ENCODE measurements at places on chromosomes 5 and 9. TPM values are rescaled to one million over a fixed set of nuclear protein-coding genes. Genes with fewer than 3 reads are reported as not detected.

SPAG8 gene
- 0.90 TPM for total RNA-seq

PTGDS gene
- total RNA-seq, result 13.7 TPM

TEK gene
- not detected for total RNA-seq

ZNF483 gene
- 4.8 TPM for total RNA-seq

PDE8B gene
- 0.62 TPM for total RNA-seq

MROH2B gene
- total RNA-seq, result not detected

IFNB1 gene
- not detected for total RNA-seq
